HuH-7.5 (cell line): ENCODE measurements at places on chromosomes 12 and 14.

DNA sequence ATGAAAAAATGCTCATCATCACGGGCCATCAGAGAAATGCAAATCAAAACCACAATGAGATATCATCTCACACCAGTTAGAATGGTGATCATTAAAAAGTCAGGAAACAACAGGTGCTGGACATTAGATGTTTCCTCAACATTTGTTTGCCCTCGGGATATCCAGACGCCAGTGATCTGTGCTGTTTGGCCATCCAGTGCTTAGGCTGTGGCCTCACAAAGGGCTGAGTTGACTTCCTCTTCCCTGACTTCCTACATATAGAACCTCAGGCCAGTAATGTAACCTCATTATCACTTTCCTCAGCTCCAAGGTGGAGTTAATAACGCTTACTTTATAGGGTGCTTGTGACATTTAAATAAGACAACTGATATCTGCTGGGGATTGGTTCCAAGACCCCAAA lies 51.8 kb downstream of the SLC15A5 start:
- no peak for DNase-seq

DNA sequence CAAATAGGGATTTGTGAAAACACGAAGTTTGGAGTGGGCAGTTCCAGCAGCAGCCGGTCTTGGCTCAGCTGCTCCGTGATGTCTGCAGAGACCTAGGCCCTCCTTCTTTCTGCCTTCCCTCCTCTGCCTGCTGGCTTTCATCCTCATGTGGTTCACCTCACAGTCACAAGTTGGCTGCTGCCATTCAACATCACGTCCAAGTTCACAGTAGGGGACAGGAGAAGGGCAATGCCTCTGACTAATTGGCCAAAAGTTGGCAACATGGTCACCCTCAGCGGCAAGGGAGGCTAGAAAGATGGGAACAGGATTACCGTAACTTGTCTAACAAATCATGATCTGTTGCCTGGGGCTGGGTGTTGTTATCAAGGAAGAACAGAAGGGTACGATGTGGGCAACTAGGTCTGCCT lies 7.8 kb upstream of the CACNA2D4 start:
- DNase-seq, result no peak

DNA sequence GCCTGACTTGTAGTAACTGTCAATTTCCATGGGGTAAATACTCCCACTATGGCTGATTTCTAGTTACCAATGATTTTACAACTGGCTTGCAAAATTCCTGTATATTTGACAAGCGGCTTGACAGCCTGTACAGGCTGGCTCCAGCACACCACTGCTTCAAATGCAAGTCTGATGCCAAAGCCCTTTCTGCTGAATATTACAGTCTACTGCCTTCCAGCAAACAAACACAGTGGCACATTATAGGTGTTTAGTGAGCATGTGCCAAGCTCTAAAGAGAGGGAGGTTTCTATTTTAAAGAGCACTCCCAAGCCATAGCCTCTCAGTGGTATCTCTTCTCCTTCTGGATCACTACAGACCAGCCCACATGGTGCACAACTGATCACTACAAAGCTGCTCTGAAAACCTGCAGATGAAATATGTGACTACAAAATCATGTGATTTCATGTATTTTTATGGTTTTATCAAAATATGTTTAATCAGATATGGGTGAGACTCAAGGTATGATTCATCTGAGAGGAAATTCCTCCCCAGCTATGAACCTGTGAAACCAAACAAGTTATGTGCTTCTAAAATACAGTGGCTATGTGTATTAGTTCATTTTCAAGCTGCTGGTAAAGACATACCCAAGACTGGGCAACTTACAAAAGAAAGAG lies 101.5 kb downstream of the RPAP3 start:
- DNase-seq, result no peak

DNA sequence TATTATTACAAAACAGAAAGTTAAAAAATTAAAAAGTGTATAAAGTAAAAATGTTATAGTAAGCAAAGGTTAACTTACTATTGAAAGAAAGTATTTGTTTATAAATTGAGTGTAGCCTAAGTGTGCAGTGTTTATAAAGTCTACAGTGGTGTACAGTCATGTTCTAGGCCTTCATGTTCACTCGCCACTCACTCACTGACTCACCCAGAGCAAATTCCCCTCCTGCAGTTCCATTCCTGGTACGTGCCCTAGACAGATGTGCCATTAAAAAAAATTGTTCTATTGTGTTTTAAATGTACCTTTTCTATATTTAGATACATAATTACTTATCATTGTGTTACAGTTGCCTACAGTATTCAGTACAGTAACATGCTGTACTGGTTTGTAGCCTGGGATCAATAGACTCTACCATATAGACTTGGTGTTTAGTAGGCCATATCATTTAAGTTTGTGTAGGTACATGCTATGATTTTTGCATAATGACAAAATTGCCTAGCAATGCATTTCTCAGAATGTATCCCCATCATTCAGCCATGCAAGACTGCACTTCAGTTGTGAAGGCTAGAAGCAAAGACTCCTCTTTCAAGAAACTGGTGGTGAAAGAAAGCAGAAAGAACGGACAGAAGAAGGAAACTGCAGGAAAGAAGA lies 100.6 kb downstream of the DACT1 start:
- DNase-seq, result no peak

DNA sequence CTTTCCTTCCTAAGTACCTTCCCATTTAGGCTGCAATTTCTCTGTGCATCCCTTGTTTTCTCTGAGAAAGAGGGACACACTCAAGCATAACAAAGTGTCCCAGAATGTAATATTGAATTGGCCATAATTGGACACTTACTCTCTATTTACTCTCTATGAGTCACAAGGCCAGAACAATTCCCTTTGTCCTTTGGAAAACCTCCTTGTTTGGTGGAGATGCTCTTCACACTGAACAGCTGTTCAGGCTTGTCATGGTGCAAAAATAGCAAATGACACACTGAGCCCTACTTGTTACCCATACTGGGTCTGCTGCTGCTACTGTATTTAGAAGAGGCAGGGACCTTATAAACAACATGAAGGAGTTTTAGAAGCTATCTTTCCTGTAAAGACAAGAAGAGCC lies 1590.5 kb upstream of the TMEM132C start:
- DNase-seq, result no peak

- no peak for DNase-seq
Measured at GRCh38 chr14:60878536-60878935, 102.3 kb downstream of the TRMT5 start.

DNA sequence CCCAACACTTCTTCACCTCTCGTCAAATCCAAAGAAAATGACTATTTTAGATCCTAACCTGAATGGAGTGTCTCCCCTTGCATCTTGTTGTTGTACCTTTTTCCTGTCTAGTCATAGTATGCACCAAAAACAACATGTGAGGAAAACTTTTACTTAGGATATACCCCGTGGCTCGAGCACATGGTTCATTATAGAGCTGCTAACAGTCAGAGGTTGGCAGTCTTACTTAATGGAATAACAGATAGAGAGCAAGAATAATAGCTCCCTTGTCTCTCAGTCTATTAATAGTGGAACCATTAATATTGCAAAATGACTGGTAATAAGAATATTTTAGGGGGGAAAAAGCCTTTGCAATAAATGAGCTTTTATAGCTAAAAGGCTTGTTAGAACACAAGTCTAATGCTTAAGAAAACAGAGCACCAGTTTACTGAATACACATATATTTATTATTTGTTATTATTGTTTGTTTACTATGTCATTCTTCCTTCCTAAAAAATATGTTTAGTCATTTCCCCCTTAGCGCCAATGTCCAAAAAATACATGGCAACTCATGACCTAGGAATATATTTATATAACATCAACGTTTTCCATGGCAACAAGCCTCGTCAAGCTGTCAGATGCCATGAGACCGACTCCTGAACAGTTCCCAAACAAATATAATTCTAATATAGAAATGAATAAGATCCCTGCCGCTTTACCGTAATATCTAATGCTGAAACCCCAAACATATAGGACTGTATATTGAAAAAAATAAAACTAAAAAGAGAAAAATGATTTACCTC lies 592.4 kb downstream of the SOX5 start:
- DNase-seq, result no peak

DNA sequence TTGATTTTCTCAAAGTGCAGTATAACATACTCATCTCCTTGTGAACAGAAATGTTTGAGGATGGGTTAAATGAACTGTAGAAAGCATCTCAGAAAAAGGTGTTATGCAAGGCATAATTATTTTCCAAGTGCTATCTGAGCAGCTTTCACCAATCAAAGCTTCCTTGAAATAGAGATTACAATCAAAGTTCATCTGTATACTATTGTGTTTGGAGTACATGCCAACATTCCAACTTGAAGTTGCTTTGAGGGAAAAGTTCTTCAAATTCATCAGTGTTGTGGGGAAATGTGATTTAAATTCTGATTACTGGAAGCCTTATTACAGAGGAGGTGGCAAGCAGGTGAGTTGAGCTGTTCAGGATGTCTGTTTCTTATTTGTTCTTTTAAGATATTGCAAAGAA lies 68.2 kb downstream of the TMTC2 start:
- DNase-seq, result no peak

GRCh38 chr12:101076921-101077320 lies 133.1 kb downstream of the SLC5A8 start:
- DNase-seq, result no peak

DNA sequence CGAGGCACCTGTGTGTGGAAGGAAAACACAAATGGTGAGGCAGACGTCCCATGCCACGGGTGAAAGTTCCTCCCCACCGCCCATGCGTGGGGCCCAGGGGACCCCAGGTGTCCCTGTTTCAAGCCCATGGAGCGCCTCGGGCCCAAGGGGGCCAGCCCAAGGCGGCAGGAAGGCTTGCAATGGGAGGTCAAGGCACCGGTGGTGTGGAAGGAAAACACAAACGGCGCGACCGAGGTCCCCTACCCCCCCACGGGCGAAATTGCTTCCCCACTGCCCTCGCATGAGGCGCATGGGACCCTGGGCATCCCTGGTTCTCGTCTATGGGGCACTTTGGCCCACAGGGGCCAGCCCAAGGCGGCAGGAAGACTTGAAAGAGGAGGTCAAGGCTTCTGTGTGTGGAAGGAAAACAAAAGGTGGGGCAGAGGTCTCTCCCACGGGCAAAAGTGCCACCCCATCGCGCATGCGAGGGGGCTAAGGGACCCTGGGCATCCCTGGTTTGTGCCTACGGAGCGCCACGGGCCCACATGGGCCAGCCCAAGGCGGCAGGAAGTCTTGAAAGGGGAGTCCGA lies 379.4 kb downstream of the ALG10 start:
- no peak for DNase-seq

- no peak for DNase-seq
Measured at GRCh38 chr12:79227091-79227490, 362.5 kb downstream of the SYT1 start.

- DNase-seq, result no peak
Measured at GRCh38 chr12:124115976-124116690, 143.1 kb downstream of the ZNF664 start.

DNA sequence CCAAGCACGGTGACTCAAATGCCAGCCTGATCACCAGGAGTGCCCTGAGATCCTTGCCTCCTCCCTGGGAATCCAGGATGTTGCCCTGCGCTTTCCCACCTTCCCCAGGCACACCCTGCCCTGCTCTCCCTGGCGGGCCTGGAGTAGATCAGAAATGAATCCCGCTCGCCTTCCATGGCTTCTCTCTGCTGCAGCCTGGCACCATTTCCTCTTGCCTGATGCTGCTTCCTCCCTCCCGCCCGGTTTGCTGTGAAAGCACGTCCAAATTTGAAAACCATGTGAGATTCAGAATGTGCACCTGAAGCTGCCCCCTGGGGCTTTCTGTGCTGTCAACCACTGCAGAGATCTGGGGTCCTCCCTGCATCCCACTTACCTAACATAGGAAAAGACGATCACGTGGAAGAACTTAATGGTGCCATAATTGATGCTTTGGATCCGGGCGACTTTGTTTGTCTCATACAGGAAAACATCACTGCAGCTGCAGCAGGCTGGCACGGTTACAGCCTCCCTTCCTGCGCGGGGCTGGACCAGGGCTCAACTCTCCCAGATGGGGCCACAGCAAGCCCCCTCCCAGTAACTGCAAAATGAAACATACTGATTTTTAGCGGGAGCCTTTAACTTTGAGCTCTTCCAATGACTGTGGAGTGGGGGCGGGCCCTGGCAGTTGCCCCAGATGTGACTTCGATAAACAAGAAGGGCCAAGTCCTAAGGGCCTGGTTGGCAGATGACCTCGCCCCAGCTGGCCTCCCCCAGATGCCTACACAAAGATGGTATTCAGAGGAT lies 24.9 kb upstream of the C12orf76 start:
- no peak for DNase-seq

DNA sequence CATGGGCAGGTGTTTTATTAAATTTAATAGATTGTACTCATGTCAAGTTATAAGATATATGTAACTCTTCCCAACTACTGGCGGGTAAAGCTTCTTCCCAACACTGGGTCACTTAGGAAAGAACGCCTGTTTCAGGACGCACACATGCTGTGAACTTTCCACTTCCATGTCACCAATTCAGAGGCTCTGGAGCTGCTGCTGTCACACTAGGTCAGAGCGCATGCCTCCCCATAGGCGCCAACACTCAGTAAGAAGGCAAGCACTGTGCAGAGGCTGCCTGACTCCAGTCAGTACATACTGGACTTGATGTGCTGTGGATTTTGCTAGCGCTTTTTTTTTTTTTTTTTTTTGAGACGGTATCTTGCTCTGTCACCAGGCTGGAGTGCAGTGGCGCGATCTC lies 17.2 kb downstream of the SLC15A4 start:
- no peak for DNase-seq

DNA sequence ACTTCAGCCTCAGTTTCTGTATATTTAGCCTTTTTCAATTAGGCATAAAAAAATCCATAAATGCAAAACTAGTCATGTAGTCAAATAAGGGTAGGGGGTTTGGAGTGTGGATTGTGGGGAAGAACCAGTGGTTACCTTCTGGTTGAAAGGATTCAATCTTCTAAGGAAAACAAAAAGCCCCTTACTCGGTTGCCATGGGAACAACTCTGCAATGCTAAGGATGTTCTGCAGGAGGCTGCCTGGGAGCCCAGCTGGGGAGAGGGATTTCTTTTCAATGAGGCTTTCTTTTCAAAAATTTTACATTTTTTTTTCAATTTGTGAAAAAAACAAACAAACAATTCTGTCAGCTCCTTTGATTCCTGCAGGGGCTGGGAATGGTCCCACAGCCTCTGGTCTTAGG lies 67.2 kb downstream of the SLC8A3 start:
- no peak for DNase-seq

DNA sequence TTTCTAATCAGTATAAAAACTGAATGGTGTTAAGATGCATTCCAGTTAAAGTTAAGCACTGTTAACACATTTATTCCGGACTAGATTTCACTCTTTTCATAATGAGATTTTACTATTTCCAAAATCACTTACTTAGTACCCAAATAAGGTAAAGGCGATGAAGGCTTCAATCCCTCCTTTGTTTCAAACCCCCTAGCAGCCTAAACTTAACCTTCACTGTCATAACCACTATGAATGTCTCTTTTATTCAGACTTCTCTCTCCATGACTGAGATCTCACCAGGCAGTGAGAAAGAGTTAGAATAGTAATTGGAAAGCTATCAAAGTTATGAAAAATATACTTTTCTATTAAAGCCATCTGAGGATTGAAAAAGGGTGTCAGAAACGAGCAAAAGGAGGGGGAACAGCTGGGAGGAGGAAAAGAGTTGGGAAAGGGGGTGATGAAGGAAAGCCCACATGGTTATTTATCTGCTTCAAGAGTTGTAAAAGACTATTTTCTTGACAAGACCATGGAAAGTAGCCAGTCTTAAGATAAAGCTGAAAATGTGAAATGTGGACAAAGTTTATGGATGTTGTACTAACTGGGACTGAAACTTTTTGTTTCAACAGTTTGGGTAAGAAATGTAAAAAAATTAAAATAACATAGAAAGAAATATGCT lies 11.7 kb downstream of the EPS8 start:
- DNase-seq, result no peak

- DNase-seq, result no peak
Measured at GRCh38 chr12:108328420-108328819, 10.7 kb downstream of the CMKLR1 start.
